ENCODE measurements at places on chromosomes 12 and 14.

- DNase-seq = no peak
Observed at GRCh38 chr14:76490735-76491134, 114.8 kb downstream of the ESRRB start.

DNA sequence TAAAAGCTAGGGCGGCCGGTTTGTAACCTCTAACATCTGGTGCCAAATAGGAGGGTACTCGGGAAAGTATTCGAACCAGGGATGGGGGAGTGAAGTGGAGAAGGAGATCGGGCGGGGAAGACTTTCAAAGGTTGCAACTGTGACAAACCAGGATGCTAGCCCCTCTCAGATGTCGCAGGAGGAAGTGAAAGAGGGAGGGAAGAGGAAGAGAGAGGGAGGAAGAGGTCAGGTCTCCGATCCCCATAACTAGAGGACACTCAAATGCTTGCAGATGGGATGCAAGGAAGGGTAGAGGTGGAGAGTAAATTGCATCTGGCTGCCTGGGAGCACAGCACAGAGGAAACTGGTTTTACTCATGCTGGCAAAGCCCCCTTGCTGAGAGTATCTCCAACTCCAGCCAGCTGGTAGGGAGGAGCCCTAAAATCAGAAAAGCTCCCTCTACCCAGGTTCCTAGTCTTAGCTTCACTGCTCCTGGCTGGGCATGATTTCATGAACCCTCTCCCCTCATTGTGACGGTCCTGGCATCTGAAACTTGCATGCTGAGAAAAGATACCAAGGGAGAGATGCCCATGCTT is 696.7 kb upstream of the TBX3 start:
- DNase-seq = no peak

- DNase-seq = no peak
Observed at GRCh38 chr12:119512772-119513497, 80.6 kb upstream of the TMEM233 start.

- no peak for DNase-seq
Observed at GRCh38 chr12:106010741-106011140, 128.0 kb downstream of the NUAK1 start.

DNA sequence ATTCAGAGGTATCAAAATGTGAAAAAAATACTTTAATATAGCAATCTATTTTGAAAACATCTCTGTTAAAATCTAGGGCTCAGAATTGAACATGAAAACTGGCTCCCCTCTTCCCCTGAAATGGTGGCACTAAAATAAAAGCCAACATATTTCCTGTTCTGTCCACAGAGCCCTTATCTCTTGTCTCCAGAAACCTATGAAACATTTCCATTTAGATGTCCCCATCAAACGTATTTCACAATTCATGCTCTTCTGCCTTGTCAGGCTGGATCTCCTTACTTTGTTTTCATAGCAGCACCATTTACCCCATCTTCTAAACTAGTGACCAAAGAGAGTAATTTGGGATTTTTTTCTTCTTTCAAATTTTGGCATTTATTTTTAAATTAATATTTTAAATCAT is 42.4 kb downstream of the PDE3A start:
- DNase-seq = no peak

GRCh38 chr14:34582117-34582680 is 42.7 kb upstream of the EAPP start:
- DNase-seq = no peak

DNA sequence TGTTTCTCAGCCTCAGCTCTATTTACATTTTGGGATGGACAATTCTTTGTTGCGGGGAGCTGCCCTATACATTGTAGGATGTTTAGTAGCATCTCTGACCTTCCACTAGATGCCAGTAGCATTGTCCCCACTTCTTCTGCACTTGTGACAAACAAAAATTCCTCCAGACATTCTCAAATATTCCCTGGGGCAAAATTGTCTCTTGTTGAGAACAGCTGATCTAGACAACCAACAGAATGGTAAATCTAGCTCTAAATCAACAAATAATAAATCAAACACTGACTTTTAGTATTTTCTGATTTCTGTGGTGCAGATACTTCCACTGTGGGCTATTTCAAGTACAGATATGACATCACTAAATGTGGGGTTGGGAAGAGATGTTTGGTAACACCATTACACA is 60.7 kb downstream of the MSRB3 start:
- DNase-seq = no peak

GRCh38 chr14:64725261-64725815 is 21.1 kb downstream of the PLEKHG3 start:
- DNase-seq = no peak

- DNase-seq = no peak
Observed at GRCh38 chr12:70553391-70553859, 83.8 kb downstream of the PTPRB start.

DNA sequence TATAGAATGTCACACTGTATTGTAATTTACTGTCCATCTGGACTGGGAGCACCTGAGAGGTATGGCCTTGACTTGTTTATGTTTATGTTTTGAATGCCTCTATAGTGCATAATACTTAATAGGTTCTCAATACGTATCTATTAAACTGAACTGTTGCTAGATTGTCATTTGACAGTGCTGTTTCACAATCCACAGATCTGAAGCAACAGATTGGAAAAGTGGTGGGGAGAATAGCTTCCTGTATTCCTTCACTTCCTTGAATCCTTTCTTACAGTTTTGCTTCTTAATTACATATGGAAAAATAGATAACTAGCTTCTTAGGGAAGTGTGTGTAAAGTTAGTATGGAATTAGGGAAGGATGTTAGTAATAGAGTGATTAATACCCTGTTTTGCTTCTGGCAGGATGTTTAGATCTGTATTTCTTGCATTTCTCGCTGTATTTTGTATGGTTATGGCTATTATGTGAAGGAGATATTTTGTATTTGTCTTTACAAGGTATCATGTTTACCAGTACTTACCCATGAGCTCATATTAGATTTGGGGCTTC is 4.5 kb downstream of the CNOT2 start:
- no peak for DNase-seq

GRCh38 chr12:111741235-111741812 is 25.4 kb upstream of the ALDH2 start:
- no peak for DNase-seq

DNA sequence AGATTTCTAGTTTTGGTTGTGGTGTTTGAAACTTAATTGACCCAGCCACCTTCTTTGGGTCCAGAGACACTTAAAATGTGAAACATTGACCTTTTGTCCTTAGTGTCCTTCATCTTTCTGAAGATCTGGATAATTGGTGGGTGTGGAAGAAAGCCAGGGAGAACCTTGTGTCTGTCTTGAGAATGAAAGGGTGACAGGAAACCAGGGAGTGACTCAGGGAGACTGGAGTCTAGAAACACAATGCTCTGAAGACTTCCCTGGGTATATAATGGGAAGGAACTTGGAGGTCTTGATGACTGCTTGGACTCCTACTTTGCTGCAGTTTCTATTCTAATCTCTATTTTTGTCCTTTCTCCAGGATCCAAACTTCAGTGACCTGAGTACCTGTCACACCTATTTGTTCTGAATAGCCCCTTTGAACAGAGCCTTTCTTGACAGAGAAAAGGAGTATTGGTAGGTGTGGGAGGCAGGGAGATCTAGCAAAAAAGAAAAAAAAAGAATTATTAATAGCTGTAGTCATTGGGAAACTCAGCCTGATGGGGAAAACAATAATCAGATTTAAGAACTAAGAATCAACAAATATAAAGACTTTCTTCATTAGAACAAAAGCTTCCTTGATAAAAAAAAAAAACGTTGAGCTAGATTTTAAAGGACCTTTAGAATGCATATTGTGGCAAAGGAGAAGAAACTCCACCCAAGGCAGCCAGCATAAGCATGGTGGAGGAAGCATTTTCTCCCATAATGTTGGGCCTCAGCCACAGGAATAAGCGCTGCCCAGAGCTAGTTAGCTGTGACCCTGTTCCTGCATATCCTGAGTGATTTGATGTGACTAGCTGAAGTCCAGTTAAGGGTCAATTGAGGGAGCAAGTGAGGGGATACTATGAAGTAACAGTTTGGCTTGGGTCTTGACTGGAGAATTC is 77.9 kb upstream of the HOXC13 start:
- no peak for DNase-seq

- no peak for DNase-seq
Observed at GRCh38 chr12:47888153-47888819, 16.5 kb downstream of the VDR start.

GRCh38 chr12:106245767-106246166 is 2.1 kb downstream of the CKAP4 start:
- DNase-seq = no peak

GRCh38 chr12:106132175-106133135 is 6.3 kb downstream of the NUAK1 start:
- no peak for DNase-seq

DNA sequence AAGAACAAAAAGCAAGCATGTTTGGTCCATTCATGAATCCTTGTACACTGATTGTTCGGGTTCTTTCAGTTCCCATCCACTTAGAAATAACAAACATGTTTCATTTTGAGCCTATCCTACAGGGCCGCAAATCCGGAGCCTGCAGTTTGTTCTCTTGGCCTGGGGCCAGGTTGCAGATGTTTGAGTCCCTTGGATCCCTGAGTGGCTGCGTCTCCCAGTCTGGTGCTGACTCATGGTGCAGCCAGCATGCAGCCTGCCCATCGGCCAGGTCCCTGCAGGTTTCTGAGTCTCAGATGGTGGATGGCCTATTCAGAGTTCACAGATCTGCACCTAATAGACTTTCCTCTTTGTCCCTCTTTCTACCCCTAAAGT is 1.9 kb upstream of the DYNC1H1 start:
- DNase-seq = no peak

- DNase-seq = no peak
Observed at GRCh38 chr14:99735189-99736135, 51.4 kb downstream of the CYP46A1 start.

DNA sequence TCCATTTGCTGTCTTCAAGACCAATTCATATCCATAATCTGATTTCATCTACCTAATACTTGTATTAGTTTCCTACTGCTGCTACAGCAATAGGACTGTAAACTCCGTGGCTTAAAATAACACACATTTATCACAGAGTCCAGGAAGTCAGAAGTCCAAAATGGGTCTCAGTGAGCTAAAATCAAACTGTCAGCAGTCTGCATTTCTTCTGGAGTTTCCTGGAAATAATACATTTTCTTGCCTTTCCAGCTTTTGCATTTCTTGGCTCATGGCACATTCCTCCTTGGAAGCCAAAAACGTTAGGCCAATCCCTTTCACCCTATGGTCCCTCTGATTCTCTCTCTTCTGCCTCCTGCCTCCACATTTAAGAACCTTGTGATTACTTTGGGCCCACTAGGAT is 239.8 kb downstream of the PRKD1 start:
- DNase-seq = no peak

GRCh38 chr12:131049549-131050339 is 96.0 kb downstream of the ADGRD1 start:
- no peak for DNase-seq

GRCh38 chr14:89399594-89400068 is 17.4 kb downstream of the FOXN3 start:
- no peak for DNase-seq

GRCh38 chr12:64950711-64951298 is 126.4 kb downstream of the TBC1D30 start:
- no peak for DNase-seq

GRCh38 chr14:24928386-24928900 is 121.5 kb downstream of the STXBP6 start:
- DNase-seq = no peak

DNA sequence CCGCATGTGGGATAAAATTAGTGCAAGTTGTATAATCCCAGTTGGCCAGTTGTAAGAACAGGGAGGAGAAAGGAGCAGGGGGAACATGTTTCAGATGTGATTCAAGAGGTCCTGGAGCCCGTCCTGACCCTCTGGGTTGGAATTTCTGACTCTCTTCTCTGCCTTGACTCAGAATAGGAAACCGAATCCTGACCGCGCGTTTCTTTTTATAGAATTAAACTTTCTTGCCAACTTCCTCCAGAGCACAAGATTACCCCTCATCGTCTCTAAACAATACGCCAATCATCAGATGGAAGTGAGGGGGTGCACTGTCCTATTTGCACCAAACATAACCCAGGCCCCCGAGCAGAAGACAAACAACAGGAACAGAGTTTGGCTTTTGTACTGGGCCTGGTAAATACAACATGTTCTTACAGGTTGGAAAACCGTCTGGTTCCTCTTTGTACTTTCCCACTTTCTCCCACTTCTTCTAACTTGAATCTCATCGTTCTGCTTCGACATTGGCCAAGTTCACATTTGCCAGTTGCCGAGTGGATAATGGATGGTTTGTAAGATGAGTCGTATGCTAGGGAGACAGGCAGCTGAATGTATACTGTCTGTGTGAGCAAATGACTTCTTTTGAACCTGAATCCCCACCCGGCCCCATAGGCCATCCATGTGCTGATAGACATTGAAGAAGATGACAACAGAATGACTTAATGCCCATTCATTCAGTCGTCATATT is 42.6 kb upstream of the MED13L start:
- no peak for DNase-seq

DNA sequence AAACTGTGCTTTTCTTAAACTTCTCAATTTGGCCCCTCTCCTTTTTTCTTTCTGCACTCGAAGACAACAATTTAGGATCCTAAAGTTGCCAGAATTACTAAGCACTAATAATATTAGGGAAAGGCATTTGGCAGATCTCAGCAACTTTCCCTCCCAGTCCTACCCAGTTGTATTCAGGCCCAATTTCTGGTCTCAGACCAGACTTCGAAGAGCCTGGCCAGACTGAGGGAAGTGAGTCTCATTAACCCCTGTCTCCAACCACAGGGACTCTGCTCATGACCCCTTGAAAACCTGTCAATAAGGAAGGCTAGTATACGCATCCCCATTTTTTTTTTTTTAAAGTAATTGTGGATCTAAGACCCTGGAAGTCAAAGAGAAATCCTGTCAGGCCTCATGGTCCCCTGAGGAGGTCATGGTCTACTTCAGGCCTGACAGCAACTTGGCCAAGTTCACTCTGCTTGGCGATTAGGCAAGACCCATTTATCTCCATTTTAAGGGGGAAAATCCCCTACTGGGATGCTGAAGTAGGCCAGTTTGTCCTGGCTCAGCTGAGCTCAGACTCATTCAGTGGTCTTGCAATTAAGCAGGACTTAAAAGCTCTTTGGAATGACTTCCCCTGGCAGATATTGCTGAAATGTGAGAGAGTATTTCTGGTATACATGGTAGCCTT is 521.0 kb downstream of the FUT8 start:
- DNase-seq = no peak

GRCh38 chr14:52678591-52678990 is 16.8 kb downstream of the ERO1A start:
- DNase-seq = no peak

GRCh38 chr14:37142835-37143401 is 29.5 kb downstream of the SLC25A21 start:
- DNase-seq = no peak

GRCh38 chr14:60164404-60164711 is 840 bp downstream of the DHRS7 start:
- no peak for DNase-seq

DNA sequence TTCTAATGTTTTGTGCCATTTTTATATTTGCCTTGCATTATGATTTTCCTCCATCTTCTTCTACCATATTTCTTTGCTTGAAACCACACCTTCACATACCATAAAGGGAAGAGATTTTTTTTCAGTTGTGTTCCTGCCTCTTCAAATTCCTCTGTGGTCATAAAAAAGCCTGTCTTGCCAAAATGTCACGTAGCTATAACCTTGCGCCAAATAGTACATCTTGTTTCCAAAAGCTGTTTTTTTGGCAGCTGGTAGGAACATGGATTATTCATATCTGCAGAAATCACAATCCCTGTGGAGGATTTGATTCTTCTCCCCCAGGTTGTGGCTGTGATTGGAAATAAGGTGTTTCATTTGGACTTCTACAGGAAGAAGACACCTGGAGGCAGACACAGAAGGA is 133.6 kb upstream of the SLC35F4 start:
- no peak for DNase-seq
